Naive B cell (primary cell): ENCODE measurements at places on chromosomes 2 and 18.

DNA sequence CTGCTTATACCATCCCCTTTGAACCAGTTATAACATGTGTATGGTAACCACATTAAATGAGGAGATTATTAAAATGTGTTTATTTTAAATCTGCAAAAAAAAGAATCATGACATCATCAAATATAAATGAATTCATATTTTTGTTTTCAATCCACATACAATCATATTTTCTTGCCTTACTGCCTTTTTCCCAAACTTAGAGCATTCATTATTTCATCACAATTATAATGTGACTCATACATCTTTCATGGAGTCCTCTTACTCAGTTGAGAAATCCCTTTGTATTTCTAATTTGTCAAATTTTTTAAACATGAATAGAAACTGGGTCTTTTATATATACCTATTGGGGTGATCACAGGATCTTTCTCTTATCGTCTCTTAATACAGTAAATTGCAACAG is 909.6 kb downstream of the DSC3 start:
- DNase-seq, result no peak

DNA sequence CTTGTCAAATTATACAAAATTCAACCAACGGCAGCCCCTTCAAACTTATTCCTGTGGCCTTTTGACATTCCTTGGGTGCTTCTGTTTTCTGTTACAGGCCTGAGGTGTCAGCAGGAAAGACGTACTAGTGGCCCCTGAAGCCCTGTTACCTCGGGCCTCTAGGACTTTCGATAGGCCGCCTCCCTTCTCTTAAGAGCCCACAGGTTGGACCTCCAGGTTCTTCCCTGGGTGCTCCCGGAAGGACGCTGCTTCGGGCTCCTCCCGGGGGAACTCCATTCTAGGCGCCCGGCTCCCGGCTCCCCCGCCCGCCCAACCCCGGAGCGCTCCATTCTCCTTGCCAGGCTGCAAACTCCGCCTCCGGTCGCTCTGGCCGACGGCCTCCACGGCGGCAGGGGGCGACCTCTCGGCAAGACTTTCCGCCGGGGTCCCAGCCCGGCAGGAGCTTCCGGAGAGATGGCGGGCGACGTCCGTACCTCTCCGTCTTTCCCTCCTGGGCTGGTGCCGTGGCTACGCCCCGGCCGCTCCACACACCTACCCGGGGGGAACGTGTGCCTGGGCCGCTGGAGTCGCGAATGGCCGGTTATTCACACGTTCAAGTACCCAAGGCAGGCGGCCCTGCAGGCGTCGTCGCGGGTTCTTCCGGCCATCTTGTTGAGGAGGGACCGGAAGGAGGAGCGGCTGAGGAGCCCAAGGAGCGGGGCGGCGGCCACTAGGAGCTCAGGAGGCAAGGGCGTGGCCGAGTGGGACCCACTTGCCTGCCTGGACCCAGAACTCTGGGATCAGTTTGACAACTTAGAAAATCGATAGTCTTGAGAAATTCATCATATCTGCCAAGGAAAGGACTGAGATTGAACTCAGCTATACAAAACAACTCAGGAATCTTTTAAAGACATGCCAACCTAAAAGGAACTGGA is 27.5 kb downstream of the BOLA3 start:
- peak; percentile 79 for DNase-seq

DNA sequence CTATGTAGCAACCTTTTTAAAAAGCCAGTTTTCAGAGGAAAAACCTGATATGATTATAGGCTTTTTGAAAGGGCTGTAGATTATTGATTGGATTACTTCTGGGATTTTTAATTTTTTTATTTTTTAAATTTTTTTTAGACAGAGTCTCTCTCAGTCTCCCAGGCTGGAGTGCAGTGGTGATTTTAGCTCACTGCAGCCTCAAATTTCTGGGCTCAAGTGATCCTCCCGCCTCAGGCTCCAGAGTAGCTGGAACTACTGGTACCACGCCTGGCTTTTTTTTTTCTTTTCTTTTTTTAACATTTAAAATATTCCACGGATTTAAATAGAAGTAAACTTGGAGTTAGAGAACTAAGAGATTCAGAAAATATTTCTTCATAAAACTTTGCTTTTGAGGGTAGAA is 1.2 kb downstream of the MRPL19 start:
- DNase-seq, result no peak

DNA sequence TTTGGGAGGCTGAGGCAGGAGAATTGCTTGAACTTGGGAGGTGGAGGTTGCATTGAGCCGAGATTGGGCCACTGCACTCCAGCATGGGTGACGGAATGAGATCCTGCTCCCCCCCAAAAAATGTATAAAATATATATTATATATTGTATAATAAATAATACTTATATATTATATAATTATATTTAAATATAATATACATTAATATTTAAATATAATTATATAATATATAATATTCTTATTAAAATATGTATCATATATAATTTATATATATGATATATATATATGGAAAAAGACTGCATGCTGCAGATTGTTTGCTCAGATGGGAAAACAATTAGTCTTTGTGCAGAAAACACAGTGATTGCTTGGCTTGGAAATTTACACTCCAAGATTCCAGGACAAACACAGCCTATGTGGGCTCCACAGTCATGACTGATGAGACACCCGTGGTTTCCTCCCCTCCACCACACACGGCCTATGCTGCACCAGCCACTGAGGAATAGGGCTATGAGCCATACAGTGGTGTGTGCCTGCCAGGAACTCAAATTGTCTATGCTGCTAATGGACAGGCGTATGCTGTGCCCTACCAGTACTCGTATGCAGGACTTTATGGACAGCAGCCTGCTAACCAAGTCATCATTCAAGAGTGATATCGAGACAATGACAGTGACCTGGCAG is 30.0 kb downstream of the PMAIP1 start:
- no peak for DNase-seq

DNA sequence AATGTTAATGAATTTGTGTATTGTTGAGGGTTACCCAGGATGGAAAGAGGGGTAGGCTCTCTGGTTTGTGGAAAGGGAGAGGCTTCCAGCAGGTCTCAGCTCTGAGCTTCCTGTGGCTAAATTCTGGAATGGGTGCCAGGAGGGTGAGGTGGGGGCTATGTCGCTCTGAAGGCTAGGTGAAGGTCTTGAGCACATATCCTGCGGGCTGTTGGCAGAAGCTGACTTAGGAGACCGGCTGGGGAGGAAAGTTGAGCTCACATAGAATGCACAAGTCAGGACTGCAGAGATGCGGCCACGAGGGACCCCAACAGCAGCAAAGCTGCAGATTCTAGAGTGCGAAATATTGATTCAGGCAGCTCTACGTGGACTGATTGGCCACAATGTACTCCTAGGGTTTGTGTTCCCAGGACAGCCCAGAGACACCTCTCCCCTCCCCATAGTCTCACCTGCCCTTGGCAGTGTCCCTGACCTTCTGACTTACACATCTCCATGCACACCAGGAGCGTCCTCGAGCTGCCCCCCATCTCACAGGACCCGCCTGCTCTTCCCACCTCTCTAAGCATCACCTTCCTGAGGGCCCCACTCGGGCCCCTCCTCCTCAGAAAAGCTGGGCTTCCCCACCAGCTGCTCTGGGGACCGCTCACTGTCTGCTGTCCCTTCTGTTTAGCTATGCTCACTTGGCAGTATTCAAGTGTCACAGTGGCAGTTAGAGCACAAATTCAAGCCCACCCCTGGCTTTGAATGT is 72.6 kb downstream of the ALK start:
- DNase-seq, result no peak

DNA sequence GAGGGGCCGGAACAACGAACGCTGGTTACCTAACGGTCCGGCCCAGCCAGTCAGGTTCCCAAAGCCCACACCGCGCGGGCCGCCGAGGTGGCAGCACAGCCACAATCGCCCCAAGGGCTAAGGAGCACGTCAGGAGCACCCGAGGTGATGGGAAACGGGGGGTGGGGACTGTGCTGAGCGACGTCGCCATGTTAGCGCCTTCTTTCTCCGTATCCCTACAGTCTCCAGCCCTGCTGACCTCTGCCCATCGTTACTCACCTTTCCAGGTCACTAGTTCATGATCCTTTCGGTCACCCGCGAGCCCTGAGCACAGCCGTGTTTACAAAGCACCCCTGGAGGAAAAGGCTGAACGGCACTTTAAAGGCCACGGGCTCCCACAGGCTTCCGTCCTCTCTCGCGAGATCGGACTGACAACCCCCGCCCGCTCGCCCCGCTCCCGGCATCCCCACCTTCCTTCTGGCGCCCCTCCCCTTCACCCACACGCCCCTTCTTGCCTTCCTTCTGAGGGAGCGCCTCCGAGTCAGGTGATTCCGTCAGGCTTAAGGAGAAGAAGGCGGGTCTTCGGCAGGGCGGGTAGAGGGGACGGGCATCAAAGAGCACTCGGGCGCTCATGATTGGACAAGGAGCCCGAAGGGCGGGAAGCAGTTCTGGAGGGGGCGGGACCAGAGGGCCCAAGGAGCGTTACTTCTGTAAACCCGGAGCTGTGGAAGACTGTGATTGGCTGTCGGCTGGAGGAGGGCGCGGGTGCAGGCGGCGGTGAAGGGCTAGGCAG is at the start of gene ATF2:
Gene ATF2, minus strand, starts transcription at position 412 of the 772 bp plus-strand sequence. CDS start 31,760 bp downstream, outside the sequence.
- DNase-seq, result peak; percentile 98

DNA sequence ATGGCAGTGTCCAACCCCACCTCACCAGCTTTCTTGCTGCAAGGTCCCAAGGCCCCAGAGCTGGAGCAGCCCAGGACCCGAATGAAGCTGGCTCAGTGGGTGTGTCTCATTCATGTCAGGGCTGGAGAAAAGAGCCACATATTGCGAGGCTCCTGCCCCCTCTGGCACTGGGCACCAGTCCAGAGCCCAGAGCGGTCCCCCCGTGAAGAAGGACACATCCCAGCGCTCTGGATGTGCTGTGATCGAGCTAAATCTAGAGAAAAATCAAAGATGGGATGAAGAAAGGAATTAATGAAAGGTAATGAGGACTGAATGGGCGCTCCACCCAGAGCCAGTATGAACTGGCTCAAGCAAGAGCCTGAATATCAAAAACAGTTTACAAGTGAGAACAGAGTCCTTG is 13.3 kb upstream of the MPV17 start:
- no peak for DNase-seq

GRCh38 chr2:101151859-101152271 is 683 bp upstream of the TBC1D8 start:
- DNase-seq, result no peak

- DNase-seq, result no peak
These were observed 67.8 kb downstream of the EIF5B start for GRCh38 chr2:99404797-99405669.

GRCh38 chr2:8424997-8425900 is 256.6 kb upstream of the ID2 start:
- no peak for DNase-seq

DNA sequence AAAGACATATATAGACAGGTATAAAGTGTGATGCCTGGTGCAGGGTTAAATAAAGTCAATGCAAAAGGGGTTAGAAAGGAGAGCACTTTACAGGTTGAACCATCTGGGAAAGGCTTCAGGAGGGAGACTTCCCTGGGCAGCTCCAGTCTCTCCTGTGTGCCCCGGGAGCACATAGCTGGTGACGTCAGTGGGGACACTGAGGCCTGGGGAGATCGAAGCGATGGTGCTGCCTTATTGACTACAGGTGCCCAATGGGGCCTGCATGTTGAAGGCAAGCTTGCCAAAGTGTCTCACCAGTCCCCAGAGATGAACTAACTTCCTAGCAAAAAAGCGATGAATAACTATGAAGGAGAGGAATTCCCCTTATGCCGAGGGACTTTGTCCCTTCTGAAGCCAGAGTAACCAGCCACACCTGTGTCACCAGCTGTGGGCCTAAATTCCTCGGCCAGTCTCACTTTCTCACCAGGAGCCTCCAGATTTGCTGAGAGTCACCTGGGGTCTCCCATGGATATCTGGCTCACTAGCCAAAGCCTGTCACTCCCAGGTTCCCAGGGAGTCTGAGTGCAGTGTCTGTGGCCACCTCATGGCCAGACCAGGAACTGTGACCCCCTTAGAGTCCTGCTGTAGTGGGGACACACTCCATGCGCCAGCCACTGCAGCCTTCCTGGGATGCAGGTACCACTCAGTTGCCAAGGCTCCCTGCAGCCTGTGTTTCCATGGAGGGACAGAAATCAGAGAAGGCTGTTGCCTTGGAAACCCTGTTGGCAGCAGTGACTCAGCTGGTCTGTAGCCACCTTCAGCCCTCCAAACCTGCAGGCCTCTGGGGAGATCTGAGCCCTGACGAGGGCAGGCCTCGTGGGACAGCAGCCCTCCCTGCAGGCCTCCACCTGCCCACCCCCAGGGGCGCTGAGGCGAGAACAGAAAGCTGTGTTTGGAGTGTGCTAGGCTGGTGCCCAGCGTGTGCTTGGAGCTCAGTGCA is 128.7 kb downstream of the CTIF start:
- DNase-seq, result peak; percentile 7

GRCh38 chr18:59570101-59570775 is 127.0 kb downstream of the CCBE1 start:
- DNase-seq, result no peak

- no peak for DNase-seq
These were observed 83.1 kb upstream of the FZD5 start for GRCh38 chr2:207852791-207853190.

DNA sequence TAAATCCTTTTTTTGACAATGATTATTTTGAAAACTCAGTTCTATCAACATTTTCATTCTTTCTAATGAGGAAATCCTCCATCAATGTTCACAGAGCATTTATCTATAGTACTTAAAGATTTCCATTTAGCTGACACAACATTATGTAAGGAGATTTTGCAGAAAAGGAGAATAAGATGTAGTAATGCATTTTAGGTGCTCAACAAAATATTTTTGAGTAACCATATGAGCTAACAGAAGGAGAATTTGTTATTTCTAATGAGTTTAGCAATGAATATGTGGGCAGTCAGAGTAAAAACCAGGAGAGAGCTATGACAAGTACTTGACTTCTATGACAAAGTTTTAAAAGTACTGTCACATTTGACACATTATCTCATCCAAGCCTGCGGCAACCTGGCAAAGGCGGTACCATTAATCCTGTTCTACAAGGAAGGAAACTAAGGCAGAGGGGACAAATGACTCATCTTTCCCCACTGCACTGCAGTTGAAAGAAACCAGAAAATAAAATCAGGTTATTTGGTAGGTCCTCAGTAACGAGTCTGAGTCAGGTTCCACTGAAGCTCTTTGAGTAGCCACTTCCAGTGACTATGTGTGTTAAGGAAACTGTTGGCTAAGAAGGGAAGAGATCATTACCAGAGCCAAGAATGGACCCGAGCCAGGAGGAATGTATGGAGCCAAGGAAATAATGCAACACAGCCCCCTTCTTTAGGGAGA is 134.1 kb upstream of the ITGB6 start:
- DNase-seq, result no peak

DNA sequence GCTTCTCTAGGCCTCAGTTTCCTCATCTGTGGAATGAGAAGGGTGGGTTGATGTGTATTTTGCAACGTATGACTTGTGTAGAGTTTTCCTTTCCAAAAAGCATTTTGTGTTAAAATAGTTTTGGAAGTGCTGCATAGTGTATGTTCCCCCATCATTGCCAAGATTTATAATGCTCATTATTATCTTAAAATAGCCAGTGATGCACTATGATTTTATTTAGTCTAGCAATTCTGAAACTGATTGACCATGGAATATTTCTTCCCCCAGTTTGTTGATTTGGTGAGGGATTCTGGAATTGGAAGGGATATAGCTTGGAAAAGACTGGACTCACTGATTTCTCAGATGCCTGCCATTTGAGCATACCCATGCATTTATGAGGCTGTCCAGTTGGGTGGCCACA is 130.6 kb downstream of the CCDC85A start:
- DNase-seq, result no peak
